ENCODE measurements at places on chromosomes 7 and 10. TPM values are rescaled to one million over a fixed set of nuclear protein-coding genes. Genes with fewer than 3 reads are reported as not detected.

- DNase-seq, result no peak
Measured at GRCh38 chr10:75935240-75935639, 503.8 kb downstream of the LRMDA start.

- no peak for DNase-seq
Measured at GRCh38 chr10:121436281-121436629, 162.0 kb downstream of the FGFR2 start.

DNA sequence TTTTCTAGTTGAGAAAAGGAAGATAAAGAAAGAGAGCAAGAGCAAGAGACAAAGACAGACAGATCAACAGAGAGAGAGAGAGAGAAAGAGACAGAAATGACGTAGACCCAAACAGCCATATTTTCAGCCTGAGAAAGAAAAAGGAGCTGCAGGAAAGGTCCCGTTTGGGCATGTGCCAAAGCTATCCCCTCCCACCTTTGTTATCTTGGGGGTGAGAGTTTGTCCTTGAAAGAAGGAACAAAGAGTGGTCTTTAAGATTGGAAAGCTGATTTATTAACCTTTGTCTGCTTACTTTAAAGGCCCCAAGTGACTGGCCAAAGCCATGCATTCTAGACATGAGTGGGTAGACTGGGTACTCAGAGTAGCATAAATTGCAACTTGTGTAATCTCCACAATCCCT is 98.2 kb downstream of the AOAH start:
- DNase-seq, result no peak

DNA sequence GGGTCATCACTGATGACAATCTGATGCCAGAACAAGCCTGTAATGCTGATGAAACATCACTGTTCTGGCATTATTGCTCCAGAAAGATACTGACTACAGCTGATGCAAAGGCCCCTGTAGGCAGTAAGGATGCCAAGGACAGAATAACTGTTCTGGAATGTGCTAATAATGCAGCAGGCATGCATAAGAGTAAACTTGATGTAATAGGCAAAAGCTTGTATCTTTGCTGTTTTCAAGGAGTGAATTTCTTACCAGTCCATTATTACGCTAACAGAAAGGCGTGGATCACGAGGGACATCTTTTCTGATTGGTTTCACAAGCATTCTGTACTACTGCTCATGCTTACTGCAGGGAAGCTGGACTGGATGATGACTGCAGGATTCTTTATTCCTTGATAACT is 18.7 kb downstream of the LCOR start:
- peak; percentile 49 for DNase-seq

DNA sequence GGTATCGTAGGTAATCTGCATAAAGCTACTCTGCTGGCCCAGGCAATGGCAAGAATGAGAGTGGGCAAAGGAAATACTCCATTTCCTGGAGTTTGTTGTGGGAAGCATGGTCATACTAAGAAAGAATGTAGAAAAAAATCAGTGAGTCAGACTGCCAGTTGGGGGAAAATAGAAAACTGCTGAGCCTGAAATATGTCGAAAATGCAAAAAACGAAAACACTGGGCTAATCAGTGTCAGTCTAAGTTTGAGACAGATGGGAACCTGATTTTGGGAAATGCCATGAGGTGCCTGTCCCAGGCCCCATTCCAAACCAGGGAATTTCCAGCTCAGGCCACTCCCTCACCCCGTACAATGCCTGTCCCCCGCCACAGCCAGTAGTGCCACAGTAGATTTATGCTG is 150.0 kb downstream of the ZNF33B start:
- peak; percentile 43 for DNase-seq

DNA sequence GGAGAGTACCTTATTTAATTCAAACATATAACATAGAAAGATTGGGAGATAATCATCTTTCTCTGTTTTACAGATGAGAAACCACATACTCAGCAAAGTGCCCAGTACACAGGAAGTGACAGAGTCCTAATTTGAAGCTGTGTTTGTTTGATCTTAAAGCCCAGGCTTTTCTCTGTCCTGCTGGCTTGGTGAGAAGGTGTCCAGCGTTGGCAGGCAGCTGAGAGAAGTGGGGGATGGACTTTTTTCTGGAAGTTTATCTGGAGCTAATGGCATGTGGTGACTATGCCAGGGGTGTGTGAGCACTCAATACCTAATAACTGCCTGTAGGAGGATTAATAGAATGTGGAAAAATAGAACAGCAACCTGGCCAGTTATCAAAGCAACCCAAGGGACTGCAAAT is 60.8 kb downstream of the NPSR1 start:
- DNase-seq, result no peak

- peak; percentile 50 for DNase-seq
Measured at GRCh38 chr7:155669717-155670505, 25.4 kb downstream of the RBM33 start.

GRCh38 chr7:127885222-127885772 is 145.9 kb downstream of the LRRC4 start:
- no peak for DNase-seq

DNA sequence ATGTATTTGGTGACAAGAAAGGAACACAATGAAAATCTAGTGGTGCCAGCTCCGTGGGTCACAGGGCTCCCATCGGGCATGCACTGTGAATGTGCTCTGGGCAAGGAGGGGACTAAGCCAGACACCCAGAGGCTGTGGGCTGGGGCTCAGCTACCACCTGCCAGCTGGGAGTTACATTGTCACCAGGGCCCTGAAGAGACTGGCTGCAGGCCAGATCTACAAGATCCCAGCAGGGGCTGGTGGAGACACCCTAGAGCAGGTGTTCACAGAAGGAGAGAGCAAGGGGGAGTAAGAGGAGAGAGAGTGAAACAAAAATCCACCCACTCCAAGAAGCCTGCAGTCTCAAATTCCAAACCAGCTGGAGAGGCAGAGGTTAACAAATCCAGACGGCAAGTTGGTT is 116.6 kb upstream of the ADCY1 start:
- DNase-seq, result peak; percentile 58

GRCh38 chr7:141436575-141437075 is 114.6 kb upstream of the AGK start:
- DNase-seq, result no peak

GRCh38 chr7:1028775-1029636 is 15.3 kb upstream of the GPR146 start:
- DNase-seq, result peak; percentile 96

GRCh38 chr7:36279200-36279925 is 110.3 kb upstream of the ANLN start:
- DNase-seq, result no peak

DNA sequence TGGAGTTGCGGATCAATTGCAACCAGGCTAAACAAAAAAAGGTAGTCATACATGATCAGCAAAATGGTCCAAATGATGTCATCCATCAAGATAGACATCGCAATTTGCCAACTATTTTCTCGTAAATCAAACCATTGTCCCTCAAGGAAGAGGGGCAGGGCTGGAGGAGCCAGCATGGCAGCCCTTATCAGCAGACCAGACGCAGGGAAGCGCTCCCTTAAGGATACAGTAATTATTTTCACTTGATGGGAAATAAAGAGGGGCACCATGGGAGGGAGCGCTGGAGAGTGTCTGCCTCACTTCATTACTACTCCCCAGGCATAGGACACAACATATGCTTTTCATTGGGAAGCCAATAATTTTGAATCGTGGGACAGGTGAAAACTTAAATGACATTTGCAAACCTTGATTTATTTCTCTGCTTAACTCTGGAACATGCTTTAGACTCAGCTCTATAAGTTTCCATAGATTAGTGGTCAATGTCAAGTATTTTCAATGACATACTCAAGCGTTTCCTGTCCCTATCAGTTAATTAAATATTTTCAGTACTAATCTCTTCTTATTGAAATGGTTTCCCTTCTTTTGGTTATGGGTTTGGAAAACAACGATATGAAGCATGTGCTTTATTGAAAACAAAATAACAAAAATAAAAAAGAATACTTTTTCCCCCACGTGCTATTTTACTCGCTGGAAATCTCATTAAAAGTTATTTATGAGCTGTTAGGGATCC is 202.4 kb upstream of the HABP2 start:
- no peak for DNase-seq

DNA sequence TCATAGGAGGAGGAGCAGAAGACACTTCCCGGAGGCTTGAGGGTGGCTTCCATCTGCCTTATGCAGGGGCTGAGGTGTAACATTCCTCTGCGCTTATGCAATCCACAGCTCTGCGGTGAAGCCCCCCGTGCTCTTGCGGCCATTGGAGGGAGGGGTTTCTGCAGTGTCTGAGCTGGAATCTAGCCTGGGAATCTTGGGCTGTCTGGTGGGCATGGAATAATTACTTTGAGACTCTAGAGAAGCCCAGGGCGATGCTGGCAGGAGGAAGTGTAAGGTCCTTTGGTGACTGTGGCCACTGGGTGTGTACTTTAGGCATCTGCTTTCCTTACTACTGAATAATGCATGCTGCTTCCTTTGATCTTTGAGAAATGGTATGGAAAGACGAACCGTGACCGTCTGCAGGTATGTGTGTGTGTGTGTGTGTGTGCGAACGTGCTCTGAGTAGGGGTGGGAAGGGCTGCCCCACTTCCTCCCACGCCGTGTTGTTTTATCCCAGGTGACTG is 181.0 kb downstream of the PRPF18 start:
- peak; percentile 70 for DNase-seq

DNA sequence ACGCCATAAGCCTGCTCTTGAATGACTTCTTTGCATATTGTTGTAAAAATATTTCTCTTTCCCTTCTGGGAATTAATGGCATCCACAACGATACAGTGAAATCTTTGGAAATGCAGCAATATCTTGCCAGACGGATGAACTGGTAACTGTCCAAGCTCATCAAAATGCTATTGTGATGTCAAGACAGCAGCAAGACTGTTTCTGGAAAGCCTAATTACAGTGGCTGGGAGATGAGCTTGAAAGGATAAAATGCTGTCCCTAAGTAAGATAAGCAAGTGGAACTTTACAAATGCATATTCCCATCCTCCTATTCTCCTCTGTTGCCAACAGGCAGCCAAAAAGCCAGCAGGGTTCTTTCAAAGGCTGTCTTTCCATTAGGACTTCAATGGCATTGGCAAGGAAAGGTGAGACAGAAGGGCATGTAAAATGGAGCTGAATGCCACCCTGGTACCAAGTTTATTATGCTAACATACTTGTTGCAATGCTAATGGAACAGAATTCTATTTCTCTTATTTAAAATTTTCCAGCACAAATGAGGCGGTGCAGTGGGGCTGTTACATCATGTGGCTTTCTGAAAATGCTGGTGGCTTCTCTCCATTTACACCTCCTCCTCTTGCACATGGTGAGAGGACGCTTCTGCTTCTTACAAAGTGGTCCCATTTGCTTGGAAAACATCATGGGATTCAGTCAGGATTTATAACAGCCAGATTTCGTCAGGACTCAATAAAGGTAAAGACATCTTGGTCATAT is 178.3 kb upstream of the PTER start:
- DNase-seq, result no peak

DNA sequence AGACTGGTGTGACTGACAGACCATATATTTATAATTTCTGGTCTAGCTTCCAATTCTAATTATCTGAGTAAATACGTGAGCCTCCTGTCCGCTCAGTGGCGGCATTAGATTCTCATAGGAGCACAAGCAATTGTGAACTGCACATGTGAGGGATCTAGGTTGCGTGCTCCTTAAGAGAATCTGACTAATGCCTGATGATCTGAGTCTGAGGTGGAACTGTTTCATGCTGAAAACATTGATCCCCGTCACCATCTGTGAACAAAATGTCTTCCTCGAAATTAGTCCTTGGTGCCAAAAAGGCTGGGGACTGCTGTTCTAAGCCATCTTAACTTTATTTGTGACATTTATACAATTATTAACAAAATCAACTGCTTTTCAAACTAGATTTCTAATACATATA is 164.7 kb upstream of the MEOX2 start:
- no peak for DNase-seq

- DNase-seq, result no peak
Measured at GRCh38 chr7:47683485-47683898, 101.6 kb upstream of the TNS3 start.

- no peak for DNase-seq
Measured at GRCh38 chr10:128314686-128315085, 188.5 kb upstream of the MKI67 start.

DNA sequence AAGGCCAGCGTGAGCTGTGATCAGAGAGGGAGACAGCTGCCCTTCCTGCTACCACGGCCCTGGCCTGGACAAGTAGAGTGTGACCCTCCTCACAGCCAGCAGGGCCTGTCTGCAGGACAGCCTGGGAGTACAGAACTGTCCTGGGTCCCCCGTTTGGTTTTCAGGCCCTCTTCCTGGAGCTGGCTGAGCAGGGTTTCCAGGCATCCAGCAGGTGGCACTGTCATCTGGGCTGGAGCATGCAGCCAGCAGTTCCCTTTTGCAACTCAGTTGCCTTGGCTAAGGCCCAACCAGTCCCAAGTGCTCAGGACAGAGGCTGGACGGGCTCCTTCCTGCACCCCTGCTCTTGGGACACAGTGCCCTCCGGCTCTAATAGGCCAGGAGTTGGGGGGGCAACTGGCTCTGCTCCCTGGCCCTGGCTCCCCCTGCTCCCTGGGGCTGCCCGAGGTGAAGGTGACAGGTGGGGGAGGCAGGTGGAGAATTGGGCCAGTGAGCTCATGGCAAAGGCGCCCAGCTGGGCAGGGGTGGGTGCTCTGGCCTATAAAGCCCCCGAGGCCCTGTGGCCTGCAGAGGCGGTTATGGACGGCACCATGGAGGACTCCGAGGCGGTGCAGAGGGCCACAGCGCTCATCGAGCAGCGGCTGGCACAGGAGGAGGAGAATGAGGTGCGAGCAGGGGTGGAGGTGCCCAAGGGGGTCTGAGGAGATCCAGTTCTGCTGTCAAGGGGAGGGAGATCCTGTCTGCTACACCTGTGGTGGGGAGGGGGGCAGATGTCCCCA is at the start of gene ANKRD2:
Gene ANKRD2 (plus strand): TSS at position 566 of the 776 bp plus-strand sequence. CDS start 10 bp downstream, at position 576.
- peak; percentile 63 for DNase-seq

DNA sequence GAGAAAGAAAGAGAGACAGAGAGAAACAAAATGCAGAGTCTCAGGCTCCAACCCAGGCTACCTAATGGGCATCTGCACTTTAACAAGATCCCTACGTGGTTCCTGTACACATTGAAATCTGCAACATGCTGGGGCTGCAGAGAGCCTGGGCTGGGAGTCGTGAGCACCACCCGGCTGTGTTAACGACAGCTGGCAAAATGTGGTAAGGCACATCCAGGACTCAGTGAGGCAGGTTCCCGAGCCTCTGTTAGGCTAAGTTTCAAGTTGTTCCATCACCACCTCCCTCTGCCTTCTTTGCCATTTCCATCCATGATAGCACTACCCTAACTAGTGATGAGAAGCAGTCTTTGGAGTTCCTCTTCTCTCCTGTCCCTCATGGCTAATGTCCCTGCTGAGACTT is 1.4 kb downstream of the AKR1B10 start:
- no peak for DNase-seq

- DNase-seq, result peak; percentile 39
Measured at GRCh38 chr7:95190515-95190914, 133.8 kb downstream of the PON1 start.

DNA sequence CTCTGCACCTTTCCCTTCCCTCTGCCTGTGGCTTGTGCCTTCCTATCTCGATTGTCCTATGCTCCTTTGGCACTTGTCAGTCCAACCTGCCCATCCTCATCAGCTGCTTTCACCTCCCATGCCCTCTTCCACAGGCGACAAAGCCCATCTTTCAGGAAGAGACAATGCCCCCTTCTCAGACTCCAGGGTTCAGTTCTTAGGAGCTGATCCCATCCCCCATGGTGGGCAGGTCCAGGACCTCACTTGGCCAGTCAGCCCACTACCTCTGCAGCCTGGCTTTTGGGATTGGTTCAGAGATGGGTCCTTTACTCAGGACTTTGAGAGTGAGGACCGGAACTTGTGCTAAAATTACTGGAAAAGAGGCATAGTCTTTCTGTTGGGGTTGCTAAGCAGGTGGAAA is 74.0 kb upstream of the NANOS1 start:
- no peak for DNase-seq

Gene BTBD16
- total RNA-seq, result not detected

Gene OIT3
- total RNA-seq, result not detected

Gene MAGI2
- total RNA-seq, result 1.4 TPM

Gene PGAM2
- total RNA-seq, result 0.78 TPM

Measured in RPMI7951 (cell line).